ENCODE measurements at places on chromosomes 6 and 20.

GRCh38 chr20:1833728-1834726 is 61.2 kb upstream of the SIRPA start:
- no peak for DNase-seq

DNA sequence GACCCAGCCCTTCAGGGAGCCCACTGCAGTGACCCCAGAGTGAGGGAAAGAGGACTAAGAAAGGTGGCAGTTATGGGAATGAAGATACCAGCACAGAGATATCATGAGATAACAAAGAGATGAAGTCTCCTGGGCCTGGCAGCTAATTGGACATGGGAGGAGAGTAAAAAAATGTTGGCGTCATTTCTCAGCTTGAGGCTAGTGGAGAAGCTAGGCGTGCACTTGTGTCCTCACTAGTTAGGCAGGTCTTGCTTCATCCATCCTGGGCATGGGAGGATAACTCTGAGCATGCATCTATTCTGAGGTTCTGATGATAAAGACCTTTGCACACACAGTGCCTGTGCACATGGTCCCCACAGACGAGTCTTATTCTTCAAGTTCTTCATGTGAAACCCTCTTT is 4.1 kb upstream of the GFOD1 start:
- no peak for DNase-seq

- DNase-seq, result no peak
Observed at GRCh38 chr6:25286891-25287290, 7.7 kb downstream of the CARMIL1 start.

GRCh38 chr6:46590765-46591164 is 61.9 kb downstream of the CYP39A1 start:
- no peak for DNase-seq

DNA sequence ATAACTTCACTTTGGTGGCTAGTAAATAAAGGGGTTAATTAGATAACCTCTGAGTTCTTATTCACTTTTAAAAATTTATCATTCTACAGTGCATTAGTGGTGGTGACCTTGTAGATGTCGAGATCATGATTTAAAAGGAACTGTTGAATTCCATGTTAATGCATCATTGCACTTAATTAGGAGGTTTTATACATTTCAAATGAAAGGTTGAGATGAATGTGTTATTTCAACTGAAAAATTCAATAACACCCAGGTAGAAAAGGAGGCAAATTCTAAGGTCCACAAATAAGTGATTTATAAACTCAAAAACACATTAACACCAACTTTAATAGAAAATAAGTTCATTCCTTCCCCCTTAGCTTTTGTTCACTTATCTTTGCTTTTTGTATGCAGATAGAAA is 58.3 kb upstream of the TMEM170B start:
- no peak for DNase-seq

DNA sequence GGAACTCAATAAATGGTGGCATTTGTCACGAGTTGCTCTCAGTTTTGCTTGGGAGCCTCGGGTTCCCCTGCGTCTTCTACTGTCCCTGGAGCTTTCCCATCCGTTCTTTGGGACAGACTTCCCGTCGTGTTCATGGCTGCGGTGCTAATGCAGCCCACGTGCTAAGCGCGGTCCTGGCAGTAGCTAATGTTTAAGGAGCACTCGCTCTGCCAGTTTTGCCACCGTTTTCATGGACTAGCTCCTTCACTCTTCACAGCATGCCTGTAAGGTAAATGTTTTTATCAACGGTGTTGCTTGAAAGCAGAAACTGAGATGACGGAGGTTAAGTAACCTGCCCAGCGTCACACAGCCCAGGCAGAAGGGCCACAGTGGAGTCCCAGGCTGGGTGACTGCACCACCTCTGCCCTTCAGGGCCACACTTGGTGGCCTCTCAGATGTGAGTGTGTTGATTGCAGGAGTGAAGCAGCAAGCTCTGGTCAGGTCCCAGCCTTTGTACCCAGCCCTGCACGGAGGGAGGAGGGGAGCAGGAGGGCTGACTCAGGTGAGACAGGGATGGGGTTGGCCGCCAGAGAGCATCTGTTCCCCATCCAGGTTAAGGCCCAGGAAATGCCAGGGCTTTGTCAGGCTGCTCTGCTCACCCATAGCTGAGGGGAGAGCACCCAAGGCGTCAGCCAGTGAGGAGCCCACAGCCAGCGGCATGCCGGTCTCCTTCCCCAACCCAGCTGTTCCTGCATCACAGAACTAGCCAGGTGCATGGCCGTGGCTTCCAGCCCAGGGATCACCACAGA is 181.8 kb downstream of the ZMYND8 start:
- DNase-seq, result no peak

DNA sequence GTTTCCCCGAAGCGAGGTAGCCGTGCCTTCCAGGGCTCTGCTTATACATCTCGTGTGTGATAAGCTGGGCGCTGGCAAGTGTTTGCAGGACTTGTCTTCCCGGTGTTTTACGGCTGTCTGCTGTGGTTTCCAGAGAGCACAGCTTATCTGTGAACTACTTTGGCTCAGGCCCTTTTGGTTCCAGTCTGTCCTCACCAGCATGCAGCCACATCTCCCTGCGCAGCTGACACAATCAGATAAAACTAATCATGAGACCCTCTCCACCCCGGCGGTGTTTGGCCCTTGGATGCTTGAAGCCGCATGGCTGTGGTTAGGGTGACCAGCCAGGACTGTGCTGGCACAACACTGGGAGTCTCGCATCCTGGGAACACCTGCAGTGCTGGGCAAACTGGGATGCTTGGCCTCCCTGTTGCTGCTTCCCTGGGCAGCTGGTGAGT is 241.8 kb upstream of the FOXQ1 start:
- no peak for DNase-seq

DNA sequence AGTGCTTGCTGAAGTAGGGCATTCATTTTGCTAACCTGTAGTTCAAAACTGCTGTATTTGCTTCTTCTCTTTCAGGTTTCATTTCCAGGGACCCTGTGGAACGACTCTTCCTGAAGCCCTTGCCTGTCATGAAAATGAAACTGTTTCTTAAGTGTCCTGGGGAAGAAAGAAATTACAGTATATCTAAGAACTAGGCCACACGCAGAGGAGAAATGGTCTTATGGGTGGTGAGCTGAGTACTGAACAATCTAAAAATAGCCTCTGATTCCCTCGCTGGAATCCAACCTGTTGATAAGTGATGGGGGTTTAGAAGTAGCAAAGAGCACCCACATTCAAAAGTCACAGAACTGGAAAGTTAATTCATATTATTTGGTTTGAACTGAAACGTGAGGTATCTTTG is 3.4 kb upstream of the NOL7 start:
- DNase-seq, result no peak

- DNase-seq, result no peak
Observed at GRCh38 chr6:125839471-125839870, 48.7 kb downstream of the NCOA7 start.

DNA sequence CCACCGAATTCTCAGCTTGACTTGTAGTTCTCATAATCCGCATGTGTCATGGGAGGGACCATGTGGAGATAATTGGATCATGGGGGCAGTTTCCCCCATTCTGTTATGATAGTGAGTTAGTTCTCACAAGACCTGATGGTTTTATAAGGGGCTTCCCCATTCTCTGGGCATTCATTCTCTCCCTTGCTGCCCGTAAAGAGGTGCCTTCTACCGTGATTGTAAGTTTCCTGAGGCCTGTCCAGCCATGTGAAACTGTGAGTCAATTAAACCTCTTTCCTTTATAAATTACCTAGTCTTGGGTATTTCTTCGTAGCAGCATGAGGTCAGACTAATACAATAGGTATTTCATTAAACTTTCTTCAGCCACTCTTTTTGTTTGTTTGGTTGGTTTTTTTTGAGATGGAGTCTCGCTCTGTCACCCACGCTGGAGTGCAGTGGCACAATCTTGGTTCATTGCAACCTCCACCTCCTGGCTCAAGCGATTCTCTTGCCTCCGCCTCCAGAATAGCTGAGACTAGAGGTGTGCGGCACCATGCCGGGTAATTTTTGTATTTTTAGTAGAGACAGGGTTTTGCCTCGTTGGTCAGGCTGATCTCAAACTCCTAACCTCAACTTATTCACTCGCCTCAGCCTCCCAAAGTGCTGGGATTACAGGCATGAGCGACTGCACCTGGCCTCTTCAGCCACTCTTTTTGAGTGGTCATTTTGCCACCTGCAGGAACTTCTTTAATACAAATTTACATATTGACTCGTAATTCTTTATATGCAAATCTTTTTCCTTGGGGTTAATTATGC is 36.3 kb downstream of the GSTA2 start:
- DNase-seq, result no peak

- no peak for DNase-seq
Observed at GRCh38 chr6:170028629-170029345, 262.1 kb downstream of the DLL1 start.

DNA sequence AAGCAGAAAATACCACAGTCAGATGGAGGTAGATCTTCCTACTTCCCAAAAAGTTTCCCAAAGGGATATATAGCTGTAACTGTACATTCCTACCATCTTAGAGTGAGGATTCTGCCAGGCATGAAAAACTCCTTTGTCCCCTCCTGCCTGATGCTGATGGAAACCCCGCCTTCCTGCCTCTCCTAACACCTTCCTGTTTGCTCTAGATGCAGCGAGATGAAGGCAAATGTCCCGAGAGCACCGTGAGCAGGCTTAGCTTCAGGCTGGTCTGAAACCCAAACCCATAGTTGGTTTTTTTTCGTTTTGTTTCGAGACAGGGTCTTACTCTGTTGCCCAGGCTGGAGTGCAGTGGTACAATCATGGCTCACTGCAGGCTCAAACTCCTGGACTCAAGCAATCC is 55.6 kb downstream of the MYB start:
- DNase-seq, result no peak

DNA sequence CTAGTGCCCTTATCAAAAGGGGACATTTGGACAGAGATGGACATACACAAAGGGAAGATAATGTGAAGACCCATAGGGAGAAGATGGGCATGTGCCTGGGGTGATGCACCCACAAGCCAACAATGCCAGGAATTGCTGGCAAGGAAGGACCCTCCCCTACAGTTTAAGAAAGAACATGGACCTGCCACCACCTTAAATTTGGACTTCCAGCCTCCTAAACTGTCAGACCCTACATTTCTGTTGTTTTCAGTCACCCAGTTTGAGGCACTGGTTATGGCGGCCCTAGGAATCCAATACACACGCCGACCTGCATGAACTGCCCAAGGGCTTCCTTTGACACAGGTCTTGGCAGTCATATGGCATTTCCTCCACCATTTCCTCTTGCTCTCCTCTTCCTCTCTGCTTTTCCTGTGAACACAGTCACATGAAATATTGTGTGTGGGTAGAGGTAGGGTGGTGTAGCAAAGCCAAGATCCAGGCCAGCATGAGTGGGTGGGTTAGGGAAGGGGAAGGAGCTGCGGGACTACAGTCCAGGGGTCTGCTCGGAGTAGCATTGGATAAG is 115.6 kb downstream of the ZDHHC14 start:
- DNase-seq, result no peak

DNA sequence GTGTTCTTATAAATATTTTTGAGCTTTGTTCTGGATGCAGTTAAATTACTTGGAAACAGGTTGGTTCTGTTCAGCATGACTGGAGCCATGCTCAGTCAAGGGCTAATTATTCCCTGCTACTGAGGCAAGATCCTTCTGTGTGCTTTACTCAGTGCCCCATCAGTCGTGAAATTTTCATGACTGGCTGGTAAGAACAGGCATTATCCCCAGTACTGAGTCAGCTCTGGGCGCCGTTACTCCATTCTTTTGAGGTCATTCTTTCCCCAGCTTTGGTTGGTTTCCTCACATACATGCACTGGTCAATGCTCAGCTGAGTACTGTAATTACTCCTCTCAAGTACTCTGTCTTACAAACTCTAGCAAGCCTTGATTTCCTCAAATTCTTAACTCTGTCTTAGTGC is 71.3 kb downstream of the CDKAL1 start:
- no peak for DNase-seq

GRCh38 chr6:84808491-84809061 is 44.2 kb upstream of the TBX18 start:
- DNase-seq, result no peak

GRCh38 chr20:23078351-23079015 is 7.6 kb downstream of the CD93 start:
- DNase-seq, result no peak

GRCh38 chr20:26209171-26209941 is 512.7 kb upstream of the ZNF337 start:
- DNase-seq, result no peak

DNA sequence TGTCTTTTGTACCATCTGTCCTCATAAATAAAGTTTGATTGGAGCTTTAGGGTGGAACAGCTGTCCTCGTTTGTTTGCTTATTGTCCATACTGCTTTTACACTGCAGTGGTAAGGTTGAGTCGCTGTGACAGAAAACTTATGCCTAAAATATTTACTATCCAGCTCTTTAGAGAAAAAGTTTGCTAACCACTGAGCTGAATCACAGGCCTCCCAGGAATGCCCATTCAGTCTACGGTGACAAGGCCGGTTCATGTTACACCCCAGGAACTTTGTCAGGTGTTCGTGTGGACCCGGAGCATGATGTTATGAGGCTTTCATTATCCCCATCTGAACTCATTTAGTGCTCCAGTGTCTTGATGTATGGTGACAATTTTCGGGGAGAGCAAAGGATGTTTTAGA is 401.1 kb downstream of the SAMD5 start:
- no peak for DNase-seq

DNA sequence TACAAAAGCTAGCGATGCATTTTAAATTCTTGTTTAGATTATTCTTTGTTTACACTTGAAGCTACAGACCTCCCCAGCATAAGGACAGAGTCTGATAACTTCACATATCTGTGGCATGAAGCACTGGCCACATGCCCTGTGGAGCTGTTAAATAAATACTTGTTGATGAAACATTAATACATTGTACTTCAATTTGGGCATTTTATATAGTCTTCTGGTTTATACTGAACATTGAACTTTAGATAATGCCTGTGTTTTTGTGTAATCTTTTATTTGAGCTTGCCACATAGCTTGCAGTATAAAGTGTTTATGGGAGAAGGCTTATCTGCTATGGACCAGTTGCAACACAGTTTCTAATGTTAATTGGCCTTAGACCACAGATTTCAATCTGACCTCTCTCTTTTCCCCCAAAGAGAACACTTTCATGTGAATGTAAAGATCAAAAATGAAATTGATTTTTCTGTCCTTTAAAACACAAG is 48.2 kb downstream of the FRK start:
- DNase-seq, result no peak

DNA sequence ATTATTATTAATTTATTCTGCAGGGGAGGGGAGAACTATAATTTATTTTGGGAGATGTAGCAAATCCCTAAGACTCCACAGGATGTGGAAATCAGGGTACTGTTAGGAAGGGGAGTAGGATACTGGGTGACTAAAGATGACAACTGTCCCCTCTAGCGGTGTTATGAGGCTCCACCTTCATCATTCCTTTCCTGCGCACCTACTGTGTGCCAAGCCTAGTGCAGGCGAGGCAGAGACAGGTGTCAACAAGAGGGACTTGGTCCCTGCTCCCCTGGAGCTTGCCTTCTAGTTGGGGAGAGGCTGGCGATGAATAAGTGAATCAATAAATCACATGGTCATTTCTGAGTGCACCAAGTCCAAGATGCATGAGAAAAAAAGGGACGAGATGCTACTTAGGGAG is 65.5 kb downstream of the STK35 start:
- DNase-seq, result no peak

Measured in effector memory CD8-positive, alpha-beta T cell (primary cell).